Muscle of back (tissue), 13 donors: ENCODE measurements at places on chromosomes 16 and 17. TPM values are rescaled to one million over a fixed set of nuclear protein-coding genes. Genes with fewer than 3 reads are reported as not detected.

DNA sequence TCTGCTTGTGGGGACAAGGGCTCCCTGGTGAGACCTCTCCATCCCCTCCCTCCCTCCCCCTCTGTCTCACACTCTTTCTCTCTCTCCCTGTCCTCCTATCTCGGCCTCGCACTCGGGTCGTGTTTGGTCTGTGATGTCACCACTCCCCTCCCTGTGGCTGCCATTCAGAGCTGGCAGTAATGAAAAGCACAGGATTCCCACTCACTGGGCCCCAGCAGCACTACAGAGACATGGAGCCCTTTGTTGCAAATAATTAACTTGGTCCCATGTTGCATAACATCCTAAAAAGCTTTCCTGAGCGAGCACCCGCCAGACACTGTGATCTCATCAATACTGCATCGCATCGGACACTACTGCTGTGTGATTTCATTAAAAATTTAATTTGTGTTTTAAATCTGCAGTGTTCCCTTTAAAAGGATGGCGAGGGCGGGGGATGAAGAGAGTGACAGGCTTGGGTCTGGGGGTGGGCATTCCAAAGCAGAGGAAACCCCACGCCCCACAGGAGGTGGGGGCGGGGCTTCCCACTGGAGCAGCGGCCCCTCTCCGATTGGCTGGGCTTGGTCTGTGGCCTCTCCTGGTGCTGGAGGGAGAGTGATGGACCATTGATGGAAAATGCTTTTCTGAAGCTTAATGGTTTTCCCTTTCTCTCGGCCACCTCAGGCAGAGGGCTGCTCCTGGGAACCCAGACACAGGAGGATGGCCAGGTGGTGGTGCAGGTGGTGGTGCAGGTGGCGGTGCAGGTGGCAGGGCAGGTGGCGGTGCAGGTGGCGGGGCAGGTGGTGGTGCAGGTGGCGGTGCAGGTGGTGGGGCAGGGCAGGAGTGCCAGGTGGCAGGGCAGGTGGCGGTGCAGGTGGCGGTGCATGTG lies 15.3 kb upstream of the NPTX1 start:
- DNase-seq, result no peak

DNA sequence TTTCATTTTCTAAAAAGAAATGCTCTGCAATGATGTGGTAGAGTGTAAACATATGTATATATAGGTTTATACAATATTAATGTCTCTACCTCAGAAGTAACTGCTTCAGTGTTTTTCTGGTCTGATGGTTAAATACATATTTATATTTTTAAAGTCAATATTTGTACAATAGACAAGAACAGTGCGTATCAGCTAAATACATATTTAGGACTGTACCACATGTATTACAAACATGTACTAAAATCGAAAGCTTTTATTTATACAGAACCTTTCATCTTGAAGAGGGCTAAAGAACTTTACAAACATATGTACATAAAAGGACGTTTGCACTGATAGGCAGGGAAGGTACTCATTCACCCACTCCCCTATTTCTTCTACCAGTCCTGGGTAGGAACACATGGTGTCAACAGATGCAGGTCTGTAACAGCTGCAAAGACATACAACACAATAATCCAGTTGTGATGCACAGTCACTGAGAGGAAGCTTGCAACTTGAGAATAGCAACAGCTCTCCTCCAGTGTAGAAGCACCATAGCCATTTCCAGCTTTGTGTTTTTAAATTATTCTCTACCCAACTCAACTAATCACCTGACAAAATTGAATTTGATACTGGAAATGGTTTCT lies 206.9 kb upstream of the C17orf78 start:
- DNase-seq, result no peak

- no peak for DNase-seq
Measured at GRCh38 chr17:15922586-15922985, 22.3 kb upstream of the ADORA2B start.

GRCh38 chr17:49667854-49668253 lies 10.0 kb downstream of the SPOP start:
- no peak for DNase-seq

- no peak for DNase-seq
Measured at GRCh38 chr16:54385141-54385540, 98.6 kb upstream of the IRX3 start.

CFAP97D1 gene
- 0.10 TPM for polyA plus RNA-seq

HOXB1 gene
- not detected for polyA plus RNA-seq
